Memory B cell (primary cell): ENCODE measurements at places on chromosomes 2 and 18.

GRCh38 chr18:28078849-28079248 lies 98.1 kb downstream of the CDH2 start:
- no peak for DNase-seq

DNA sequence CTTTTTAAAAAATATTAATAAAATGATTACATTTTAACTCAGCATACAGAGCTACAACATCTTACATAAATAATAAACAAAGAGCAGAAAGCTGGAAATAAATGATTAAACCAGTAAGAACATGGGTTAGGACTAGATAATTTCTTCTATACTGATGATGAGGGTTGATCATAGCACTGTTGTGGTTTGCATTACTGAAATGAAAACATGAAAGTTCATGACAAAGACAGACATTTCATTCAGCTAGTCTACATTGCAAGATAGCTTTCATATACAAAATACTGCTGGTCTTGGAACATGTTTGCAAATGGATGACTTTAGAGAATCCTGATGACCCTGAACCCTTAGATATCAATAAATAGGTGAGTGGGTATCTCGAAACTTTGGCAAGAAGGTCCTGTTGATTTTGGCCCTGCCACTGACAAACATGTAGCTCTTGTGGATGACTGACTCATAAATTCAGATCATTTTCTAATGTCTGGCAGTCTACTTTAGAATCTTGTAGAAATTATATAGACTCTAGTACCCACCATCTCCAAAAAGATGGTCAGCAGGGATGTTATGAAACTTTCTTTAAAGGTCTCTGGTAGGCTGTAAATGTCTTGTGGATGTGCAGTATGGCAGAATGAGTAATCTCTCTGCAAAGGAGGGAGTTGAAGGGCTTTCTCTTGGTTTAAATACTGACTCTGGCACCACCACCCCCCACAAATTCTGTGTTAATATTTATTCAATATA lies 15.5 kb upstream of the CDC42EP3 start:
- no peak for DNase-seq

DNA sequence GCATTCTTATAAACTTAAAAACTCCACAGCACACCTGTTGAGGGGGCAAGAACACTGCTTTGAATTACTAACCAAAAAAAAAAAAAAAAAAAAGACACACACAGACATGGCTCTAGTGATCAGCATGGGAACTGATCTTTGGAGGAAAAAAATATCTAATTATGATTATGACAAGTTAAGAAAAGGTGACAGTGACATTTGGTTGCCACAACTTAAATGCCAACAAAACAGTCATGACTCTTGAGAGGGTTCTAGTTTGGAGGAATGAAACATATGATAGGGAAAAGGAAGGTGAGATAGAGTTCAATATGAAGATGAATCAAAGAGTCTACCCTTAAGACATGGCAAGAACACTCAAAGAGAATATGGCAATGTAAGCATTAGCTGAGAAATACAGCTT lies 20.6 kb downstream of the USP37 start:
- DNase-seq, result no peak

DNA sequence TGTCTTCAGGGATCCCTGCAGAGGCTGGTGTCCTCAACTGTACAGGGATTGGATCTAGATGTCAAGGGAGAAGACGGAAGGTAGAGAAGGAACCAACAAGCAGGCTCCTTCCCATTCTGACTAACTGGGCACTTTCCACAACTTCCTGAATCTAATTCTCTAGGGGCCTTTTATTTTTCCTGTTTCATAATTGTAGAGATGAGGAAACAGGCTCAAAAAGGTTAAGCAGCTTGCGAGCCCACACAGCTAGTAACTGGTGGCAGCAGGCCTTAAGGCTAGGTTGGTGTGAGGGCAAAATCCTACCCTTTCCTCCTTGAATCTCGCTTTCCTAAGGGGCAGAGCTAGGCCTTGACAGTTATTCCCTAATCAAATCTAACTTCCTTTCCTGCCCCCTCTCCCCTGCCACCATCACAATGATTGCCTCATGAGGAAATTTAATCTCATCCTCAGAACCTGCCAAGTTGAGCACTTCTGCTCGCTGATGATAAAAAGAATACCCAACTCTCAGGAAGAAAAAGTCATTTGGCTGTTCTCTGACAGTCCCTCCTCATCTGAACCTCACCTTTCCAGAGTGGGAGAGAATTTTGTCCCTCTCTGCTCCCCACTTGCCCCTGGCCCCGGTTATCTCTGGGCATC lies 35.7 kb upstream of the POLE4 start:
- DNase-seq, result no peak
